Epithelial cell of esophagus (primary cell): ENCODE measurements at places on chromosomes 2 and 18.
A peak's percentile ranks its signal among the peaks of the same experiment; 100 is the strongest.

GRCh38 chr2:240584486-240585031 is 2.0 kb upstream of the CAPN10 start:
- DNase-seq: peak; percentile 54

DNA sequence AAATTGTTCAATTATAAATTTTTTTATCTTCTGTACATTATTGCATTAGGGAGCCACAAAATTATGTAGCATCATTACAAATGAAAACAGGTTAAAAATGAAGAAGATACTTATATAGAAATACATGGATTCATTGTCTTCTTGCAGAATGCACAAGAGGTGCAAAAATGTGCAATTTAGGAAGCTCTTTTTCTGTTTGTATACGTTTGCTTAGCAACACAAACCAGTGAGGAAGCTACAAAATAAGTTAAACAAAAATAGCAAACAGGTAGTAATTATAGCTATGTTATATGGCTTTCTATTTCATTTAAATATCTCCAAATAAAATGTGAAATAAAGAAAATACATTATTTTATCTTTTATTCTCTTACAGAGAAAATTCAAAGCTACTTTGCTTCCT is 177.6 kb upstream of the SESTD1 start:
- DNase-seq: no peak

DNA sequence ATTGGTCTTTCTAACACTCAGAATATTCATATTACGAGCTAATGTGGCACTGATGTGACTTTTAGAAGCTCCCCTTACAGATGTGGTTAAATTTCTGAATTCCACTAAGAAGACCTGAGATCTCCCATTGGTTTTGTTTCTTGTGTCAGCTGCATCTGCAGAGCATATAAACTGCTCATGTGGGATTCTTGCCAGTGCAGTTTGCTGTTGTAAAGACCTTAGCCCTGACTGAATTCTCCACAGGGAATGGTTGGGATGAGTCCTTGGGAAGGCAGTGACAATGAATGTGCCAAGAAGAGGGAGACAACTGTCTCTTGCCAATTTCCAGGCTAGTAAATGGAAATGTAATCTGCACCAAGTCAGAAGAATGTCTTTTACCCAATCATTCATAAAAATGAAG is 94.1 kb downstream of the PTPRM start:
- no peak for DNase-seq

DNA sequence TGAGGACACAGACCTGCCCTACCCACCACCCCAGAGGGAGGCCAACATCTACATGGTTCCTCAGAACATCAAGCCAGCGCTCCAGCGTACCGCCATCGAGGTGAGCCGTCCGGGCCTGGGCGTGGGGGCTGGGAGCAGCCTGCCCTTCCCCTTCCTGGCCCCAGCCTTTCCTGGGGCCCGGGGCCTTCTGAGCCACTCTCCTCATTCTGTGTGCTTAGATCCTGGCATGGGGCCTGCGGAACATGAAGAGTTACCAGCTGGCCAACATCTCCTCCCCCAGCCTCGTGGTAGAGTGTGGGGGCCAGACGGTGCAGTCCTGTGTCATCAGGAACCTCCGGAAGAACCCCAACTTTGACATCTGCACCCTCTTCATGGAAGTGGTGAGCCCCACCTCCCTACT is 157.9 kb downstream of the DYSF start:
- DNase-seq: no peak

DNA sequence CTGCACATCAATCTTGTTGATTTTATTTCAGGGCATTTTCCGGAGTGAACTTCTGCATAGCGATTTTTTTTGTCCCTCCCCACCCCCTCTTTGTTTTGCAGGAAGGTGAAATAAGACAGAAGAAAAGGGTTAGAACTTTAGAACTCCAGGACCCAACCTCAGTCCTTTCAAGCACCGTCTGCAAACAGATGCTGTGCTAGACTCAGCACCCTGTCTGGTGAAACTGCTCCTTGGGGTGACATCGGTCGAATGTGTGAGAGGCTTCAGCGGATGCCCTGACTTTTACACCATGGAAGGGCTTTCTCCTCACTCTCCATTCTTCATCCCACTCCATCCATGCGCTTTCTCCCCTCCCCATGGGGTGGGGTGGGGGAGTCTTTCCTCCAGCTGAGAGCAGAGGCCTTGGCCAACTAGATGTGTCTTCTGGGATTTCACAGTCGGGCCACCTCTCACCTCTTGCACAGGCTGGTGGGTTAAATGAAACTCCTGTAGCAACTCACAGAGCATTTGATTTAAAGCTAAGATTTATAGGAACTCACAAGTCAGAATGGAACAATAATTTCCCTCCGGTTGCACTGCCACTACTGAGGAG is 43.3 kb upstream of the EDAR start:
- no peak for DNase-seq

DNA sequence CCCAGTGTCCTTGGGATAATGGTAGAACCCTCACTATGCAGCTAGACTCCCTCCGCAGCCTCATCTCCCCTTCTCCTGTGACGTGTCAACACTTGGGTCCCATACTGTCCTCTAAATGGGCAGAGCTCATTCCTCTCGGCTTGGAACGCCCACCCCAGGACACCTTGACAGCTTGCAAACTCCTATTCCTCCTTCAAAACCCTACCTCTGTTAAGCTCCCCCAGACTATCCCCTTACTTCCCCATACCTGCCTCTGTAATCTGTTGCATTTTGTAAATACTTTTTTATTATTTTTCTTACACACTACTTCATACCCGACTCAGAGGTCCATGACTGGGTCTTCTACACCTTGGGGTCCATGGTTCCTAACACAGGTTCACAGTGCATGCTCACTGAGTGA is 28.0 kb downstream of the STEAP3 start:
- no peak for DNase-seq

DNA sequence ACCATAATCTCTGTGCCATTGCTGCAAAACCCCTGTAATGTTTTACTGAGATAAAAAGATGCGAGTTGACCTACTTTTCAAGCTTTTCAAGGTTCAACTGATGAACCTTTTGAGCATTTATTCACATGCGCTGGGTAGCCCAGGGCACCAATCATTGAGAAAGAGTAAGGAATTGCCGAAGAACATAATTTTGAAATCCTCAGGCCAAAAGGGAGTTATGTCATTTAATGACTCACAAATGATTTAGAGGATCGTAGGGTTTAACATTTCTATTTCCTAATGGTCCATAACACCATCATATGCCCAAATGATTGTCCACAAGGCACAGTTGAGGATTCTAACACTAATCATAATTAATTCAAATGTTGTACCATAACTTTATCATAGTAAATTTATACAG is 20.2 kb upstream of the DLX1 start:
- DNase-seq: peak; percentile 56

GRCh38 chr2:83323038-83323437 is 1136.0 kb downstream of the SUCLG1 start:
- DNase-seq: no peak

DNA sequence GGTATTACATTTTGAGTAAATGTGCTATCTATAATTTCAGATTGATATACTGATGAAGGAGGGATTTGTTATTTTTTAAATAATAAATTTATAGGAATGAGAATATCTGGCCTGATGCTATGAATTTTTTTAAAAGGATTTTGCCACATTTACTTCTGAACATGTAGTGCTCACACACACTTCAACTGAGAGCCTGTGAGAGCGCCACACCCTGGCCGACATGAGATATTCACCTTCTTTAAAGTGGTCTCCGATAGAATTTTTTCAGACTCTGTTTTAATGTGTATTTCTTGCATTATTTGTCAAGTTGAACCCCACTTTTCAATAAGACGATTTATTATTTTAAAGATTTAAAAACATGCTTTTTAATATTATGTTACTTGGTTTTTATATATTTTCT is 813.3 kb downstream of the DCC start:
- DNase-seq: no peak

GRCh38 chr2:230942371-230942770 is 17.3 kb upstream of the GPR55 start:
- no peak for DNase-seq

- DNase-seq: peak; percentile 51
Observed at GRCh38 chr2:158099716-158100115, 2.0 kb upstream of the UPP2 start.

GRCh38 chr2:225425284-225425683 is 25.8 kb downstream of the NYAP2 start:
- DNase-seq: no peak

DNA sequence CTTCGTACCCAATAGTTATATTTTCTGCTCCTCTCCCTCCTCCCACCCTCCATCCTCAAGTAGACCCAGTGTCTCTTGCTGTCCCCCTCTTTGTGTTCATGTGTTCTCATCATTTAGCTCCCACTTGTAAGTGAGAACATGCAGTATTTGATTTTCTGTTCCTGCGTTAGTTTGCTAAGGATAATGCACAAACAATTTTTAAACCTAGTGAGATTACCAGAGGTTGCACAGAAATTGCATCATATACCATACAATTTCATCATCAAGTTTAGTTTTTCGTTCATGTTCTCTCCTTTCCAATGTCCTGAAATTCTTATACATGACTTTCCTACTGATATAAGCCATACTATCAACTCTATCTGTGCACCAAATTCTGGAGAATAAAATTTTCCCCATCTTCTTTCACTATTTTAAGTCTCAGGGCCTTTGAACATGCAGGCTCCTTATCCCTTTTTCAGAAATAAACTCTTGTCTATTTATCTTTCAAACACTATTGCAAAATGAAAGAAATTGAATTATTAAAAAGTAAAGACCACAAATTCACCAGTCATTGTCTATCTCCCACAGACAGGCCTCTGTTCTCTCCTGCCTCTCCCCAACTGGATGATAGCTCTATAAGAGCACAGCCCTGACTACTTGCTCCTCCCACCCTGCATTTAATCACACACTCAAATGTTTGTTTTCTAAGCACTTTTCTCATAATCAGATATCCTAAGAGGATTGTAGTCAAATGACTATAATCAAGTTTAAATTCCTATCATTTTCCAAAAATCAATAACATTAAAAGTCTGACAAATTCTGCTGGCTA is 27.2 kb upstream of the B4GALT6 start:
- no peak for DNase-seq
